Brain microvascular endothelial cell (primary cell): ENCODE measurements at places on chromosomes 6 and 20.

GRCh38 chr20:3251806-3252205, 12.8 kb upstream of the SLC4A11 start:
- no peak for DNase-seq

- no peak for DNase-seq
Observed at GRCh38 chr20:32285082-32285620, 7.7 kb downstream of the KIF3B start.

DNA sequence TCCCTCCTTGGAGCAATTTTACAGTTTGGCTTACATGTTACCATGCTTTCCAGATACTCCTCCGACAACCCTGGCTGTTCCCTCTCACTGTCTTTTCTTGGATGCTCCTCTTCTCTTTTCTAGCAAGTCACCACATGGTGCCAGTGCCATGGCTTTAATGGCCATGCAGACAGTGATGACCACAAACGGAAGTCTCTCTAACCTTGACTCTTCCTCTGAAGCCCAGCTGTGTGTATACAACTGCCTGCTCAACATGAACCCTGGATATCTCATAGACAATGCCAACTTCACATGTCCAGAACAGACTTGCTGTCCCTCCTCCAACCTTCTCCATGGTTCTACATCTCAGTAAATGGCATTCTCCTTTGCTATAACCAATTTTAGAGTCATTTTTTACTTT, 49.8 kb upstream of the NEDD9 start:
- no peak for DNase-seq

- DNase-seq, result no peak
Observed at GRCh38 chr6:40460380-40460779, 126.8 kb downstream of the LRFN2 start.

DNA sequence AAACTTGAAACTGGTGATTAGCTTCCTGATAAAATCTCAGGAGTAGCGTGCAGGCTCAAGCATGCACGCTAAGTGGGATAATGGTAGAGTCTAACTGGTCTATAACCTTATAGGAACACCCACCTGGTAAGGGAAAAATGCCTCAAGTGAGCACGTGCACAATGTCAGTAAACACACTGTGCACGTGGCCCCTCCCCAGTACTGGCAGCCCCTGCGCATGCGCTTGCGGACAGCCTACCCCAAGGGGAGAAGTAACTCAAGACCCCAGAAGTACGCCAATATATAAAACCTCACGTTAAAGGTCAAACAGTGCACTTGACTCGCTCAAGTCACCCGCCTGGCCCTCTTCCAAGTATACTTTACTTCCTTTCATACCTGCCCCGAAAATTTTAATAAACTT, 23.1 kb upstream of the DOK5 start:
- DNase-seq, result no peak

GRCh38 chr20:37616110-37616425, 77.8 kb upstream of the CTNNBL1 start:
- no peak for DNase-seq

DNA sequence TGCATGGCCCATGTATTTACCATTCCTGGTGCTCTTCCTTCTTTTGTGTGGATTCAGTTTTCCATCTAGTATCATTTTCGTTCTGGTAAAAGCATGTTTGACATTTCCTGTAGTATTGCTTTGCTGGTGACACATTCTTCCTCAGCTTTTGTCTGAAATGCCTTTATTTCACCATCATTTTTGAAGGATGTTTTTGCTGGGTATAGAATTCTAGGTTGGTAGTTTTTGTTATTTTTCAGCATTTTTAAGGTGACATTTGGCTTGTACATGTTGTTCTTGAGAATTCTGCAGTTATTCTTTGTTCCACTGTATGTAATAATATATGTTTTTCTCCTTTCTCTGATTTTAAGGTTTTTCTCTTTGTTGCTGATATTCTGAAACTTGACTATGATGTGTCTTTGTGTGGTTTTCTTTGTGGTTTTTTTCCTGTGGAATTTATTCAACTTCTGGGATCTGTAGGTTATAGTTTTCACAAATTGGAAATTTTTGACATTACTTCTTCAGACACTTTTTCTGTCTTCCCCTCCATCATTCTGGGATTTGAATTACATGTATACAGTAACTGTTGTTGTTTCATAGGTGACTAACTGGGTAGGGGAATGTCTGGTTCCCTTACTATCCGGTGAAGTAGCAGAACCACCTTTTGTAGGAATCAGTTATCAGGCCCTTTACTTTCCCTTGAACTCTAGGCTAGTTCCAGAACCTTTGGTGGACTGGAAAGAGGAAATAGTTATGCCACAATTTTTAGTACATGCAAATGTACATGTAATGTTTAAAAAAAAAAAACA, 30.2 kb downstream of the SNX9 start:
- no peak for DNase-seq

GRCh38 chr6:132344811-132345210, 56.5 kb downstream of the MOXD1 start:
- DNase-seq, result no peak

- DNase-seq, result no peak
Observed at GRCh38 chr6:168826726-168827585, 386.0 kb downstream of the SMOC2 start.

DNA sequence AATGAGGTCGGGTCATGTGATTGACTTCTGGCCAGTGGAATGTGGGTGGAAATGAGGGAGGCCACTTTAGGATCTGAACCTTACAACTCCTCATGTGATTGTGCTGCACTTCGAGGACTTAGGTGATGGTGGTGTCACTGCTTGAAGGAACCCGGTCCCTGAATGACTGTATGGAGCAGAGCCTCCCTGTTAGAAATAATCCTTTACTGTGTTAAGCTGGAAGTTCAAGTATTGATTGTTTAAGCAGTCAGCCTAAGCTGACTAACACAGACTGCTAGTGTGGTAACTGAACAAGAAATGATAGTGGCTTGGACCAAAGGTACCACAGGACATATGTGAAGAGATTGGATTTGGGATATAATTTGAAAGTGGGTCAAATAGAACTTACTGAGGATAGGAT, 138.0 kb downstream of the OPN5 start:
- DNase-seq, result no peak

DNA sequence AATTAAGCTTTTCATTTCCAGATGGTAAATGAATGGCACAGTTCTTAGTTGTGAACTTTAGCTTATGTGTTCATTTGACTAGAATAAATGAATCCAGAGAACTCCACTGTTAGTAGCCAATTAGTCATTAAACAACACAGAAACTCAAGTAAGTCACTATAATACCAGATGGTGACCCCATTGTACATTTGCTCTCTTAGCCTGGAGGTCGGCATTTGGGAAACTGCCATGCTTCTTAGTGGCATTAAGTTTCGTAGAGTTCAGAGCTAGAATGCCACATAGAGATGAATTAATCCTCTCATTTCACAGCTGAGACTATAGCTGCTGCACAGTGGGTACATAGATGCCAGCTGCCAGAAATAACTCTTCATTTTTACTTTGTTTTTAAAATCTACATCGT, 10.8 kb upstream of the DTNBP1 start:
- no peak for DNase-seq

- DNase-seq, result no peak
Observed at GRCh38 chr20:23140991-23141390, 54.9 kb upstream of the CD93 start.

DNA sequence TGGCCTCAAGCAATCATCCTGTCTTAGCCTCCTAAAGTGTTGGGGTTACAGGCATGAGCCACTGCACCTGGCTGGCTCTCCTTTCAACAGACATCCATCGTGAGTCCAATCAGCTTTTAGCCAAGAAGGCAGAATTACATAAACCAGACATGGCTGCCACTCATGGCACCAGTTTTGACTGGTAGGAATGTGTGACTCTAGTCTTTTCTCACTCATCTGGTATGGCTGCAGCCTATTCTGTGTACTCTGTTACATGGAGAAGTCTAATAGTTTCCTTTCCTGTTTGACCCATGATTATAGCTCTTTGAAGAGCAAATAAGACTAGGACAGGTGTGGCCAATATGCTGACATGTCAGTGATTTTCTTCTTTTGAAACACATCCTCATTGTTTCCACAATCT, 27.0 kb upstream of the RNF144B start:
- DNase-seq, result no peak

DNA sequence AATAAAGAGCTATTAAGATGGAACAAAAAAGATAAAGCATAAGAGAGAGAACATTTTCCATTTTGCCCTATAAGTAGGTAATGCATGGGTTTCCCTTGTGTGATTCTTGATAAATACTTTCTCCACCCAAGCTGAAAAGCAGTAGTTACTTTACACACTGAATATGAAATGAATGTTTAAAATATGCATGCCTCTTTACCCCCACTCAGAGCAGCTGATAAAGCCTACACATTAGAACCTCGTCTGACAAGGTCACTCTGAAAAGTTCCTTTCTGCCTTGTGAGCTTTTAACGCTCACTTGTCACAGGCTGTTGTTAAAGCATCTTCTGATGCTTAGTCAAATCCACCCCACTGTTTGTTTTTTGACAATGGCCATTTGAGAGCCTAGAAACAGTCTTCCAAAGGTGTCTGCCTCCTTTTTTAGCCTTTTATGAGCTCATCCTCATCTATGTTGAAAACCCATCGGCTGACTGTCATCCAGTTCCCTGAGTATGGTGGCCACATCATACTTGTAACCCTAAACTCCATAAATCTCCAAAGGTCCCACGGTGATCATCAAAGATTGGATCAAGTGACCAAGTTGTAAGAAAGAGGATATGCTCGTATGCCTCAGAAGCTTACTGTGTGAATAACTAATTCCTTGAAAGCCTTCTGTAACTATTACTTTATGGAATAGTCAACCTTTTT, 102.8 kb downstream of the ATXN1 start:
- no peak for DNase-seq

DNA sequence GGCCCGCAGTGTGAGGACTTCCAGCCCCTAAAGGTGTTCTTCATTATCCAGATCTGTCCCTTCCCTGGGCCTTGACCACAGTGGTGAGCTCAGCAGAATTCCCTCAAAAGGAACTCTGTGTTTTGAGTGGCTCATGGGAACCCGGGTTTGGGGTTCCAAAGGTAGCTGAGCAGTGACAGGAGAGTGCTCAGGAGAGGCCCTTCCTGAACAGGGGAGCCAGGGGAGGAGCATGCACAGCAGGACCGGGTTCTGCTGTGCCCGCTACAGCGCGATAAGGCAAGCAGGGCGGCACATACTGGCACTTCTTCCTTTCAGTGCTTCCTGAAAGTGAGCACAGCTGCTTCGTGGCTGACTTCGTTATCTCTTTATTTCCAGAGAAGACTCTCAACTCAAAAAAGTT, 88.3 kb downstream of the SSR1 start:
- no peak for DNase-seq

DNA sequence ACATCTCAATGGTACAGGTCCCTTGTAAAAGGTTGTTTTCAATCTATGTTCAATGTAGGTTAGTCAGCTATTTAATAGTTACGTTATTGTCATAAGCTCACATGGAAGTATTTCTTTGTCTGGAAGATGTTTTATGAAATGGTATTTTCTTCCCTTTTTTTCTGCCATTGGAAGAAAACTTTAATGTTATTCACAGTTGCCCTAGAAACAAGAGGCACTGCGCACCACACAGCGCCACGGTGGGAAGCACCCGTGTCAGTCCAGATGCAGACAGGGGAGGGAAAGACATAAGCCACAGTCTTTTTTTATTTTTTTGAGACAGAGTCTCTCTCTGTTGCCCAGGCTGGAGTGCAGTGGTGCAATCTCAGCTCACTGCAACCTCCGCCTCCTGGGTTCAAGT, 82.1 kb downstream of the GCNT2 start:
- DNase-seq, result no peak

DNA sequence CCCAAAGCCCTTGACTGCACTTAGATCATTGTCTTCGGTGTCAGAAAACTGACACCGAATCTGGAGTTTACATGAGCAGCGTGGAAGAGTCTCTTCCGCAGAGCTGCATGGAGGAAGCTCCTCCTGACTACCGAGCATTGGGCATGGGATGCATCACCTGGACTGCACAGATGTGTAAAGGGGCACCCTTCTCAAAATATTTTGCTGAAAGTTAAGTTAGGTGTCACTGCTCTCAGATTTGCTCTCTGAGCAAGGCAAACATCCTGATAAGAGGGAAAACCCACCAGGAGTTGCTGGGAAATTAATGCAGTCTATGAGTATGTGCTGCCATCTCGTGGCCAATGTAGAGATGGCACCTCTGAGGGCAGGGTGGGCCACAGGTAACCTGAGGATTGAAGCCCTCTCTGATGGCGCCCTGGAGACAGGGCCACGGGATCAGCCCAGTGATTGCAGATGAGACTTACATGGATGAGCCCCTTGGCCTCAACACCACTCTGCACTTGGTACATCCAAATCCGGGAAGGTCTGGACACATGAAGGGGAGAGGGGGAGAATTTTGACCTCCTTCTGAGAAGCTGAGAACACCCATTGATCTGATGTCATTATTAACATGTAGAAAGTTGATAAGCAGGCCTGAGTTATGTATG, 129.9 kb downstream of the LPA start:
- peak; percentile 46 for DNase-seq

- DNase-seq, result no peak
Observed at GRCh38 chr6:144576871-144577270, 291.7 kb downstream of the UTRN start.
